ENCODE measurements at places on chromosomes 7 and 10.

DNA sequence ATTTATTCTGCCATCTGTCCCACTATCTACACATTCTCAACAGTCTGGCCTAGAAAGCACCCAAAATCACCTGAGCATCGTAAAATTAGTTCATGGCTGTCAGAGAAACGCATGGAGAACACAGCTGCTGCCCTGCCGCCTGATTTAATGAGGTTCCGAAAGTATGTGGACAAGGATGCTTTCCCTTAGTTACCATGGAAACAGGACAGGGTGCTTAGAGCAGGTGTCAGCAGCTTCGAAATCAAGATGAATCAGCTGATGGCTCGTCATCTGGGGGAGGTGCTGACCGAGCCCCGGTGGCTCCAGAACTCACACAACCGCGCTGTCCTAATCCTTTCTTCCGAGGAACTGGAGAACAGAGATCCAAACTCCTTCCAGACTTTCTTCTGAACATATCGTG, 151.5 kb downstream of the TEX36 start:
- no peak for DNase-seq

DNA sequence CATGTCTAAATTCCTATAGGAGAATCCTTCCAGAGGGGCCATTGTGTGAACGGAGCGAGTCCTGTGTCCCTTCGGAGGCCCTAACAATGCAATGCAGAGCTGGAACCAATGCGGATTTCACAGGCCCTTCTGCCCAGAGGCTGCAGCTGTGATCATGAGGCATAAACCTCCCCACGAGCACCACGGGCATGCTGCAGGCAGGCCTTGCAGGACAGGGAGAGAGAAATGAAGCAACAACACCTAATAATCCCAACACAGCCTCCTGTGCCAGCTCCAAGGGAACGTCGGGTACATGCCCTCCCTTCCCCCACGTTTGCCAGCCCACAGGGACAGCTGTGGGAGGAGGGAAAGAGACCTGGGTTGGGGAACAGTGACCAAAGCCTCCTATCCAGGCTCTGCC, 74.4 kb downstream of the TNS3 start:
- no peak for DNase-seq

DNA sequence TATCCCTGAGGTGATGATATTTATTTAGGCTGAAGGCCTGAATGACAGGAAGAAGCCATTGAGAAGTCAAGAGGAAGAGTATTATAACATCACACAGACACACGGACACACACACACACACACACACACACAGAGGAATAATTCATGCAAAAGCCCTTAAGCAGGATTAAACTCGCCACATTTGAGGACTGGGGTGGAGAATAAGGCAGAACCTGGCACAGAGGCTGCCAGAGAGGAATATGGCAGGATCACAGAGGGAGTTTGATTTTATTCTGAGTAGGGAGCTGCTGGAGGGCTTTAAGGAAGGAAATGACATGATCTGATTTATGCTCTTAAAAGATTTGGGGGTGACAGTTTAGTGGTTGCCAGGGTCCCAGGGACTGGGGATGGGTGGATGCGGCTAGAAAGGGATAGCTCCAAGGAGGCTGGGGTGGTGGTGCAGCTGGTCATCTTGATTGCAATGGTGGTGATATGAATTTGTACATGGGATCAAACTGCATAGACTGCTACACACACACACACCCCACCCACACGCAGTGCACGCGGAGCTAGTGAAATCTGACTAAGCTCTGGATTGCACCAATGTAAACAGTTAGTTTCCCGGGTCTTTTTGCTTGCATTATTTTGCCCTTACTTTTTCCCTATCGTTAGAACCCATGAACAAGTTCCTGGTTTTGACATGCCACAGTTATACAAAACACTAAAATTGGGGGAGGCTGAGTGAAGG, 11.2 kb downstream of the SMURF1 start:
- DNase-seq, result no peak

- DNase-seq, result no peak
These were observed 2.7 kb downstream of the VGF start for GRCh38 chr7:101162551-101163278.

DNA sequence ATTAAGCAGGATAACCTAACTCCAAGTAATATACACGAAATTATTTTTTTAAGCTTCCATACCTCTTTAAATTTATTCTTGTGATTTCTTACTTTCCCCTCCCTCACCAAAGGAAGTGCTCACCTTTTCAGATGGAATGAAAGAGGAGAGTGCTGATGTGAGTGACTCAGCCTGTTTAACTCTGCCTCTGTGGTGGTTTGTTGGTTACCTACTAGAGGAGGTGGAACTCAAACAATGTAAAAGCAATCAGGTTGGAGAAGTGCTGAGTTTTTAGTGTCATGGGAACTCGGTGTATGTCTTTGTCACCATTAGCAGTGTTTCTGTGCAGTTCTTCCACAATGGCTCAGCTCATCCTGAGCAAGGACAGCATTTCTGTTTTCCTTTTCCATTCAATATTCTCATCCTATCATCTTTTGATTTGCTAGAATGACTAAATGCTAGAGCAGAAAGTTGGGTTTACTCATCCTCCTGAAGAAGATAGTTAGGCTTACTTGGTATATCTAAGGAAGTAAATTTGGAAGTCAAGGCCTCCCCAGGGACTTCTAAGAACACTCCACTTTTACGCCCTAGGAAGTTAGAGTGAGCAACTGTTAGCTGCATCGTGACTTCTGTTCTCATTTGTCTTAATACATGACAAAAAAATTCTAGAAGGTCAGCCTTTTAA, 6.0 kb downstream of the ADD3 start:
- DNase-seq, result no peak

DNA sequence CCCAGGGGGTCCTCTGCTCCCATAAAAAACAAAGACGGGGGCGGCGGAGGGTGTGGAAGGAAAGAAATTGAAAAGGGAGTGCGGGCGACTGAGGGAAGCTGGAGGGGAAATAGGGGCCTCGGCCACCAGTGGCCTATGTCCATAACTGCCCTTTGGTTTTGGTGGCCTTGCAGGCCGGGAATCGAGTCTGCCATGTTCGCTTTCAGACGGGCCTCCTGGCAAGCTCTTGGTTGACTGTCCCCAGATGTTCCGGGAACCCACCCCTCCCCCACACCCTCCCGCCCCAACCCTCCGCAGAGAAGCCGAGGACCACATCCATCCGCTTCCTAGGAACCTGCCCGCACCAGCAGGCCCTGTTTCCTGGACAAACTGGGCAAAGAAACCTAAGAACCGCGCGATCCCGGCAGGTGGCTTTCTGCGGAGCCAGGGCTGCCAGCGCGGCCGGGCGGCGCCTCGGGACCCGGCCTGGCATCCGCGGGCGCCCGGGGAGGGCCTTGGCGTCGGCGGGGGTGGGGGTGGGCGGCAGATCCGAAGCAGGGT, 20.0 kb upstream of the GATA3 start:
- no peak for DNase-seq

DNA sequence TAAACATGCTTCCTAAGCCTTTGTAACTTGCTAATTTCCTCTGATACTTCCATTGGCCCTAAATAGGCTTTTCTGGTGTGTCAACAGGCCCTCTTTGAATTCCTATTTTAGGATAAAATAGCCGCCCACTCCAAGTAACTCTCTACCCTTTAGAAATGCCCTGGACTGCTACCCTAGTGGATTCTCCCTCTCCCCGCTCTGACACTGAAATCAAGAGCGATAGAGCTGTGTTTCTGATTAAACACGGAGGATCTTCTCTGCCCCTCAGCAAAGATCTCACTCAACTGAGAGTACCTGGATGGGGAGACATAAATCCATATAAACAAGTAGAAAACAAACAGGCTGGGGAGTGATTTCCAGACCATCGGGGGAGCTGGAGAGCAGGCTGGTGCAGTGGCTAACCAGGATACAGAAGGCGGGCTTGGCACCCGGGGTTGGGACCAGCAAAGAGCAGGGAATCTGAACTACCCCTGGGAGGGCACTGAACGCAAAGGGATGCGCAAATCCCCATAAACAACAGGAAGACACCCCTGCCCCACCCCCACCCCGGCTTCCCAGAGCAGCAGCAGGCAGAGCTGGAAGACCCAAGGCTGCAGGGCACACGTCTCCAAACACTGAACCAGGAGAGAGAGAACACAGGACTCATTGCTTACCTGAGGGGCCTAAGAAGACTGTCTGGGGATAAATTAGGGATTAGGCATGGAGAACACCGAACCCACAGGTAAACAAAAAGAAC, 2.5 kb downstream of the ASB13 start:
- DNase-seq, result no peak

- no peak for DNase-seq
These were observed 39.4 kb downstream of the MMRN2 start for GRCh38 chr10:86918022-86918471.

- DNase-seq, result no peak
These were observed 126.1 kb upstream of the TMEM196 start for GRCh38 chr7:19899529-19899928.

DNA sequence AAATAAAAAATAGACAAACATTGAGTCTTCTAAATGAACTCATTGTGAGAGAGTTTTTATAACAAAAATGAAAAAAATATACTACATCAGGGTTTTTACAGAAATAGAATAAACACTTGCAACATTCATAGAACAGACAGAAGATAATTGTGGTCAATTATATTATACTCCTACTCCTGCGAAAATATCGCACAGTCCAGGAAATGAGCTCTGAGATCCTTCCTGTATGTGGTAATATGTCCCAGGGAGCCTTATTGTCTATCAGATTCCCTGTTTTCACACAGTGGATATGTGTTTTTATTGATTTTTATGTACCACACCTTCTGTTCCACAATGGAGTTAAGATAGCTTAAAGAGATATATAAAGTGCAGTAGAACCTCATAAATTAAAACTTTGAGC, 27.5 kb upstream of the RELN start:
- DNase-seq, result no peak

DNA sequence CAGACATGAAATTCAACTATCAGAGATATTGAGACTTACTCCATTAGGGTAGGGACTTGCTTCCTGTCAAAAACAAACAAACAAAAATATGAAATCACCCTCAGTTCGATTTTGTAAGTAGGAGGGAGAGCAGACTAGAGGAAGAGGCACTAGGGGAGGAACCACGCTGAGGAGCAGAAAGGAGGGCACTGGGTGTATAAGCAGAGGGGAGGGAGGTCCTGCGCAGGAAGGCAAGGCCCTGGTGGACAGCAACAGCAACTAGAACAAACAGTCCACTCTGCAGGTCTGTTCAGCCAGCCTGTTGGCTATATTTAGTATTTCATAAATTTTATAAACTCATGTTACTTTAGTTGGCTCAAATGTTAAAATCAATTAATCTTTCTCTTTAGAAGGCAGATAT, 937.1 kb upstream of the C7orf33 start:
- no peak for DNase-seq

DNA sequence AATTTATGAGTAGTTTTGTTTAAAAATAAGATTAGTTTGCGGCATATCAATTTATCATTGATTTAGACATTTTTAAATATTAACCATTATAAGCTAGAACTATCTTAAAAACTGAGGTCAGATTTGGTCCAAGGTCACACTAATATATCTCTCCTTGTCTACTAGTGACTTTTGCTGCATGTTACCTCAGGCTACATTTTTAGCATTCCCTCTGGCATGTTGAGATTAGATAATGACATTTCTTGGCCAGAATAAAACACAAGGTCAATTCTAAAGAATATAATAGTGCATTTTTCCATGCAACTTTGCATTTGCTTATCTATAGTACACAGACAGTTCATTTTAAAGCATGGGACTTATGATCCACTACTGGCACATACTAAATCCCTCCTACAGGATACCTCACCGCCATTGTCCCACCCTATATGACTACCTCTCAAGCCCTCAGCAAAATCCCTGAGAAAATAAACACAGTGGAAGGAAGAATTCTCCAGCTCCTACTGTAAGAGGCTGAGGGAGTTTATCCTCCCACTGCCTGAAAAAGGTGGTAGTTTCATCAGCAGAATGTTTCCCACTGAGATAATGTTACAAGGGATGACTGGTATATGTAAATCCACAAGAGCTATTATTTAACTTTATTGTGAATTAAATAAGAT, 816.4 kb downstream of the GRM8 start:
- no peak for DNase-seq

- DNase-seq, result no peak
These were observed 701.4 kb upstream of the COBL start for GRCh38 chr7:52017802-52018679.

GRCh38 chr7:41487229-41487940, 215.5 kb downstream of the INHBA start:
- DNase-seq, result no peak

DNA sequence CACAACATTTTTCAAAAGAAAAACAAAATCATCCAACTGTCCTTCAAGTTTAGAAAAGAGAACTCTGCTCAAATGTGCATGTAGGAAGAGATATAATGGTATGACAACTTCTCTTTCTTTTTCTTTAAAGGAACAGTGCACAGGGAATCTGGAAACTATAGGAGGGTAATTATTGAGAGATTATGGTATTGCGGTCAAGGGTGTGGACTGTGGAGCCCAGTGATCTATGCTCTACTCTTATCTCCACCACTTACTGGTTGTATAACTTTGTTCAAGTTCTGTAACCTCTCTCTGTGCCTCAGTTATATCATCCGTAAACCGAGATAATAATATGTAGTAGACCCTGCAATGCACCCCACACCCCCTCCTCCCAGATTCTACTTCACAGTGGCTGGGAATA, 69.8 kb upstream of the PCGF5 start:
- no peak for DNase-seq

GRCh38 chr10:22280078-22280477, 36.1 kb upstream of the COMMD3 start:
- no peak for DNase-seq

DNA sequence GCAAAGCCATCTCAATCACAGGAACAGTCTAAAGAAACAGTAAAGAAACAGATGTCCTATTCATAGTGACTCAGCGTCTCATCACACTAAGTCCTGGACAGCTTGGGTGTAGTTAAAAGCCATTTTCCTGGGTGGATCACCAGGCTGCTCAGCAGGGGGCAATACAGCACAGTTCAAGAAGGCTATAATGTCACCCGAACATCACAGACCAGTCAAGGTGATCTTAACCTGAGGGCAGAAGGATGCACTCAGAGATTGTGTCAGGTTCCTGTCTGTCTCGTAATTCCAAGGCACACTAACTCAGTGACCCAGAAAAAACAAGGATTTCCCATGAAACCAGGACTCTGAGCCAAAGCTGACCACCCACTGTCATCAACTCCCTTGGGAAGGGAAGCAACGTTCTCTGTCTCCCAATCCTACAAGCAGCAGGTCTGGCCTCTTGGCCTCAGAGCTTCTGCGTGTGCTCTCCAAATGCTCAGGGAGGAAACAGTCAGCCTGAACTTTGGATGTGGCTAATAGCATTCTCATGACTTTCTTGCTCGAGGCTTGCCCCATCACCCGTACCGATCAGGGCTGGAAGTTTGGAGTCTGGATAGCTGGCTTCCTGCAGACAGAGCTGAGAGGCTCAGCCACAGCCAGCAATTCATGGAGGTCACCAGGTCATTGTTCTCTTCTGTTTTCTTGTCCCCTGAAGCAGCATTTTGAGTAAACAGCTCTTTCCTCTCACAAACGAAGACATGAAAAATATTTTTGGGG, 90.4 kb upstream of the FAM171A1 start:
- no peak for DNase-seq

DNA sequence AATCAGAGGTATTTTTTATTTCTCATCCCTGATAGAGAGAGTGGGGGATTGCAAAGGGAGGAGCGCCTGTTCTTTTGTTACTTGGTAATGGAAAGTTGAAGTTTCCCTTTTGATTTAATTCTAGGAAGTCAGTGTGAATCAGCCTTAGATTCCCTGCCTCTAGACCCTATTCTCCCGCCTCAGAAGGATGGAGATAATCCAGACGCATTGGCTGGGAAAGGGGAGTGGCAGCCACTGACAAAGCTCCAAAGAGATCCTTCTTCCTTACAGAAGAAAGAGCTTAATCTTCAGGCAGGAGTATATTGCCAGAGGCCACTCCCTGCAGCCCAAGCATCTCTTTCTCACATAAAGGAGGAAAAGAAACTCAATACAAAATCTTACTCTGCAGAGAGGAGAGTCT, 122.3 kb upstream of the GALNT17 start:
- no peak for DNase-seq

- no peak for DNase-seq
These were observed 24.6 kb downstream of the C7orf33 start for GRCh38 chr7:148615085-148615730.
